Activated CD8-positive, alpha-beta memory T cell treated with anti-CD3 and anti-CD28 coated beads for 4 hours (primary cell): ENCODE measurements at places on chromosomes 2 and 18.

- no peak for DNase-seq
These were observed 54.9 kb downstream of the FHOD3 start for GRCh38 chr18:36352384-36352783.

DNA sequence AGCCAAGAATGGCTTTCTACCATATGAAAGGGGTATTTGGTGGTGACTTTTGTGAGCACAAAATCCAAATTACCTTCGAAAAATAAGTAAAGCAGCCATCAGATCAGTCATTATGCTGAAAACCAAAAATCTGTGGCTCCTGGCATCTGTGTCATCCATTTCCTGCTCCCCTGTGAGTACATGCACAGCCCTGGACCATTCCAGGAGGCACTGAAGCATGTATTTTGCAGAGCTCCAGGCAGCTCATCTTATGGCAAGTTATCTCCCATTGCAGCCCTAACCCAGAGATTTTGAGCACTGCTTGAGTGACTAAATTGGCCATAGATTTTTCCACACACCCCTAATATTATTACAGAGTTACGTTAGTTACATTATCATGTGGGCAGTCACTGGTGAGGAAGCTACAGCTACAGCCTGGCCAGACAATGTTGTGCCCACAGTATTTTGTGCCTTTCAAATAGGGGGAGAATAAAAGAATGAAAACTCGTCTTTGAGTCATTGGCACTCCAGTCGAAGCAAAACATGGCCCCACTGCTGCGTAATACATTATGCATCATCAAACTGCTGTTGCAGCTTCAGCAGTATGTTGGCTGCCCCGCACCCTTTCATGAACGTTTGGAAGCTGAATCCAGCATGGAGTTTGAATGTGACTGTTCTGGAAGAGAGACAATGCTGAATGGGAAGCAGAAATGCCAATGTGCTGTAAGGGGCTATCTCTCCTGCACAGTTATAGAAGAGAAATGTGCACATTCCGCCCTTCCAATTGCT is 702.2 kb downstream of the RNF144A start:
- DNase-seq = no peak

GRCh38 chr2:101399021-101399799 is 11.9 kb upstream of the CREG2 start:
- no peak for DNase-seq

DNA sequence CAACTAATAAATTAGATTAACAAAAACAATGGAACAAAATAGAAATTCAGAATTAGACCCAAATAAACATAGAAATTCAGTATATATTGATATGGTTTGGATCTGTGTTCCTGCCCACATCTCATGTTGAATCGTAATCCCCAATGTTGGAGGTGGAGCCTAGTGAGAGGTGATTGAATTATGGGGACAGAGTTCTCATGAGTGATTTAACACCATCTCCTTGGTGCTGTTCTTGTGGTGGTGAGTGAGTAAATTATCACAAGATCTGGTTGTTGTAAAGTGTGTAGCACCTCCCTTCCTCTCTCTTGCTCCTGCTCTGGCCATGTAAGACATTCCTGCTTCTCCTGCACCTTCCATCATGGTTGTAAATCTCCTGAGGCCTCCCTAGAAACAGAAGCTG is 16.6 kb upstream of the B4GALT6 start:
- DNase-seq = no peak
